ENCODE measurements at places on chromosomes 4 and X.

DNA sequence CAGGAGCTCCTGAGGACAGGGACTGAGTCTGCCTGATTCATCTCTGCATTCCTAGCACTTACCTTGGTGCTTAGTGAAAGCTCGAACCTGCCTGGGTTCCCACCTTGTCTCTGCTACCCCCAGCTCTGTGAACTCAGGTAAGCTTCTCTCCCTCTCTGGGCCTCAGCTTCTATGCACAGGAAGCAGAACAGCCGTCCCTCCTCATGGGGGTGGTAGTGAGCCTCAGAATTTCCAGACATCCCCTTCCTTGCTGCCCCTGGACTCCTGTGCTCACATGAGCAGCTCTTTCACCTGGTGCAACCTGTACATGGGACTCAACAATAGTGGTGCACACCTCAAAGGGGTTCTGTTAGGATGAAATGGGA, 50.8 kb downstream of the HTRA3 start:
- no peak for DNase-seq

DNA sequence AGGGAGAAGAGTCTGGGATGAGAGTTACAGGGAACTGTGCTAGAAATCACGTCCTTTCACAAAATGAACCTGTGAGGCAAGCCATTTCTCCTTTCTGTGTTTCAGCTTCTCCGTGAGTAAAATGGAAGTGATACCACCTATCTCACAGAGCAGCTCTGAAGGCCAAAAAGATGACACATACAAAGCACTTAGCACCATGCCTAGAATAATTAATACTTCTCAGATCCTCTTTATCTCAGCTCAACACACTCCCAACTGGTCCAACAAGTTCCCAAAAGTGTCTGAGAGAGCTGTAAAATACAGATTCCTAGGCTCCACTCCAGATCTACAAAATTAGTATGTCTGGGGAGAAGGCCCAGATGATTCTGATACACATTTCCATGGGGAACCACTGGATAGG, 38.3 kb downstream of the LHFPL1 start:
- no peak for DNase-seq

DNA sequence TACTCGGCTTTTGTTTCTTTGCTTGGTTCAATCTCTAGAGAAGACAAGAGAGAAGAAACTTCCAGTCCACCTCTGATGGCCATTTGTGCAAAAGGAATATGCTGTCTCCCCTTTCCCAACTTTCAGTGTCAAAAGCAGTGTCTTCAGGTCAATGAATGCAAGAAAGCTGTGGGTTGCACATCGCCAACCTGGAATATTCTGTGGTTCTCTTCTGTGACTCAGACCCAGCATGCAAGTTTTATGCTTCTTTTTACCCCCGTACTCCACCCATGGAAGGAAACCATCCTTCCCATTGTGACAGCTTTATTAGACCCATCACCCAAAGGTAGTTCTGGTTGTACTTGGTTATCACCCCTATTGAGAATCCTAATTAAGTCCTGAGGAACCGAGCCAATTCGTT, 135.6 kb upstream of the MBNL3 start:
- no peak for DNase-seq

DNA sequence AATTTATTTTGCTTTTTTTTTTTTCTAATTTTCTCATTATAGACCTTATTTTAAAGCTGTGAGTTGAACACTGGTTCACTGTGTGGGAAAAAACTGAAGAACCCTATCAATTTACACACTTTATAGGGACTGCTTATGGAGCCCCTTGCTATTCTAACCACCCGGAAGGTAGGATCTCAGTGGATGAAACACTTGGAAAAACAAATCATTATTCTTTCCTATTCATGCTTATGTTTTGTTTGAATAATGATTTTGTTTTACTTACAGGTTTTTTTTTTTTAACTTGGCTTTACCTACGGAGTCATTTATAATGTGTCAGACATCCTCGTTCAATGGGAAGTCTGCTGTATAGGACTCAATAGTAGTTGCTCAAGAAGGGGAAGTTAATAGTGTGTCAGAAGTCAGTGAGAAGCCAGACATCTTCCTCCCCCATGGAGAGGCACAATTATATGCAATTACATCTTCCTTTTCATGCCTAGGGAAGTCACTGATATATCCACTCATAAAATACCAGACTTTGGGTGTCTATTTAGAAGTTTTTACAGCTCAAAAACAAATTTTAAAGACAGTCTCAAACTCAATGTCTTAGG, 113.2 kb downstream of the ARSF start:
- no peak for DNase-seq

GRCh38 chr4:11313157-11313943, 115.3 kb downstream of the HS3ST1 start:
- no peak for DNase-seq

DNA sequence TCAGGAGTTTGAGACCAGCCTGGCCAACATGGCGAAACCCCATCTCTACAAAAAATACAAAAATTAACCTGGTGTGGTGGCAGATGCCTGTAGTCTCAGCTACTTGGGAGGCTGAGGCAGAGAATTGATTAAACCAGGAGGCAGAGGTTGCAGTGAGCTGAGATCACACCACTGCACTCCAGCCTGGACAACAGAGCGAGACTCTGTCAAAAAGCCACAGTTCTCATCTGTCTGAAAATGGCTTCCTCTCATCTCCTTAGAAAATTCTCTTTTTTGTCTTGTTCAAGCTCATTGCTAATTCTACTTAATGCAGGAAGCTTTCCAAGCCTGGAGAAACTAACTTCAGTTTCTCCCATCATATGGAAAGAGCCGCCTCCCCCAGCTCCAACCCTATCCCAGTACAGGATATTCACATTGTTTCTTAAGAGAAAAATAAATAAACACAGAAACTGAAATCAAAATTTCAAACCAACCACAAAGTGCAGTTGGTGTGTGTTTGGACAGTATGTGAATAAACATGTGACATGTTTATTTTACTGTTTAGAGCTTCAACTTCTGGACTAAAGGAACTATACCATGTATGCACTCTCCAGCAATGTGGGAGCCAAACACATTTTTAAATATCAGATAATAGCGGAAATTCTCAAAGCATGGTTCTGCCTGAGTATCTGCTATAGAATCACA, 55.0 kb upstream of the GAB1 start:
- no peak for DNase-seq

DNA sequence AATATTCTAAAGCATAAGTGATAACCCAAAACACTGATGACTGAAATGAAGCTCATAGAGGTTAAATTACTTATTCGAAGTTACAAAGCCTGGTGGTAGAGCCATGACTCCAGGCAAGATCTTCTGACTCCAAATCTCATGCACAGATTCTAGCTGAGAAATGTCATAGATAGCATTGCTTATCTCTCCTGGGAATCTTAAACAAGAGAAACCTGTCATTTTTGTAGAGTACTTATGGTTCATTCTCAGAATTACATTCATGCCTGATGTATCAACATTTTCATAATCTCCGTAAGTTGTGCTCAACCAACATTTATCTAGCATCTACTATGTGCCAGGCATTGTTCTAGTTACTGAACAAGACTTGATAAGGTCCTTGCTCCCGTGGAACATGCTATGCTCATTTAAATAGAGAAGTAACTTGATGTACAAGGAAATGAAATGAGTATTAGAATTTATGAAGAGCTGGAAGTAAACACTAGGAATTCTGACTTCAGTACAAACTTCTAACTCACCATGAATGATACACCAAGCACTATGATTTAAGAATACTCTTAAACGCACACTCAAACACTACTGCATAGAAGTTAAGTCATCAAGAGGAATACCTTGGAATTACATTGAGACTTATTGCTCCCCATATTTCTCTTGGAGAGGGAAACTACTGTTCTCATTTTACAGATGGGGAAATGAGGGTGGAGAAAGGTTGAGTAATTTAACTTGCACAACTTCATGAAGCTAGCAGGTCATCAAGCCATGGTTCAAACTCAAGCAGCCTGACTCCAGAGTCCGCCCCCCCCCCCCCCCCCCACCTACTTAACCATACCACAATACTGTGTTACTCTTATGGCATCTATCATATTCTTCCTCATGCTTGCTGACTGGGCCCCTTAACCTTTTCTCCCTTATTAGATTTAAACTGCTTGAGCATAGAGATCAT, 45.4 kb downstream of the MBNL3 start:
- no peak for DNase-seq

GRCh38 chr4:95560774-95561173, 12.0 kb upstream of the UNC5C start:
- DNase-seq = no peak

GRCh38 chr4:156999175-156999517, 27.5 kb upstream of the PDGFC start:
- no peak for DNase-seq

- no peak for DNase-seq
Measured at GRCh38 chr4:185238750-185239149, 29.4 kb downstream of the SNX25 start.

Measured in T follicular helper cell (primary cell).